RPMI7951 (cell line): ENCODE measurements at places on chromosomes 7 and 10. TPM values are rescaled to one million over a fixed set of nuclear protein-coding genes. Genes with fewer than 3 reads are reported as not detected.
A peak's percentile ranks its signal among the peaks of the same experiment; 100 is the strongest.

Gene OGDHL
- not detected in 2 replicates for total RNA-seq

Gene CYP26C1
- total RNA-seq, result not detected in 2 replicates

Gene SLC29A3
- 0.39 and 1.2 TPM in 2 replicates for total RNA-seq

Gene OR2A25
- not detected in 2 replicates for total RNA-seq

Gene CCL24
- total RNA-seq, result not detected in 2 replicates

Gene C10orf105
- 0.10 and 0.12 TPM in 2 replicates for total RNA-seq

Gene SLC18A3
- not detected in 2 replicates for total RNA-seq

Gene MSS51
- total RNA-seq, result 0.24 and 0.39 TPM in 2 replicates

Gene CLEC2L
- total RNA-seq, result not detected in 2 replicates

GRCh38 chr10:68879628-68880027, 21.5 kb upstream of the DDX50 start:
- no peak for DNase-seq

DNA sequence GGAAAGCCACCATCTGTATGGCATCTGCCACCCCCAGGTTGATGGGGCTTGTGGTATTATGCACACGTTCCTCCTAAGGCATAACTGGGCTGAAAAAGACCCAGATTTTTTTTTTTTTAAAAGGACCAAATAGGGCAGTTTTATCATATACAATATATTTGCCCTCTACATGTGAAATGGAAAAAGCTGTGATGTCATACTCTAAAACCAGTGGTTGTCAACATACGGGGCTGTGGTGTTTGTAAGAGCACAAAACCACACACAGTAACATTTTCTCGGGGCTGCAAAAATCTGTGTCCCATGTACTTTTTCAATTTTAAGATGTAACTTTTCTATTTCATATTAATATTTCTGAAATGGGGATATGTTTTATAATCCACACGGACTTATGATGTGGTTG, 34.9 kb downstream of the FAM171A1 start:
- DNase-seq, result no peak

GRCh38 chr7:16078076-16078952, 343.0 kb downstream of the CRPPA start:
- peak; percentile 63 for DNase-seq

DNA sequence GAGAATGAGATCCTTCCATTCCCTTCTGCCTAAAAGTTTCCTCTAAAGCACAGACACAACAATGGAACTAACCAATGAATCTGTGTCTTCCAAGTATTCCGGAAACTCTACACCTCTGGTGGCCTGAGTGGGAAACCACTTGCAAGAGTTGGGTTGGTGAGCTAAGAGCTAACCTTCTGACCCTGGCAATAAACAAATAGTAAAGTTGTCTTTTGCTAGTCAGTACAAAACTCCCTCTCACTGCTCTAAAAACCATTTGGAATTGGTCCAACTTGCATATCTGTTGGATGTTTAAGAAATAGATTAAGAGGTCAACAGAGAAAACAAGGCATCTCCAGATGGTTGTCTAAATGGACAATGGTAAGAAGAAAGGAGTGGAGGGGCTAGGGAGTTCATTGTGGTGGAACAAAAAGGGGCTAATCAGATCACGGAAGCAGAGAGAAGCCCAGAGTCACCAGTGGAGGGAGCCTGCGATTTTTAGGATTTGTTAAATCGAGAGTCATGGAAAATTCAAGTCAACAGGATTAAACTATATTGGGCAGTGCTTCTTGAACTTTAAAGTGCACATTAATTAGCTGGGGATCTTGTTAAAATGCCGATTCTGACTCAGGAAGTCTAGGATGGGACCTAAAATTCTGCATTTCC, 192.3 kb downstream of the EVX1 start:
- peak; percentile 31 for DNase-seq

DNA sequence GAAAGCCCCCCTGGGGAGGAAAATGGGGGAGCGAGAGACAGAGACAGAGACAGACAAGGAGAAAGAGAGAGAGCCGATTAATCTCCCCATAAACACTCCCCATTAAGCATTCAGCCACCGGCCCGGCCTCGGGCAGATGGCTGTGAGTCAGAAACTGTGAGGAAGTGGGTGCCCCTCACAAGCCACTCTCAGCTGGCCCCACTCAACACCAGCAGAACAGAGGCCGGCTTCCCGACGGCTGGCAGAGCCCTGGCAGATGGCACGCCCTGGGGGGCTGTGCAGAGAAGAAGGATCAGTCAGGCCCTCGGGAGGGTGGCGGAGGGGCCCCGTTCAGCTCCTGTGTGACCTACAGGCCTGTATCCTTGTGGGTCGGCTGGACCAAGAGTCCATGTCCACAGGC, 41.2 kb downstream of the CAMK2B start:
- DNase-seq, result peak; percentile 89

GRCh38 chr7:6505685-6506559, 45.3 kb downstream of the GRID2IP start:
- DNase-seq, result peak; percentile 29

DNA sequence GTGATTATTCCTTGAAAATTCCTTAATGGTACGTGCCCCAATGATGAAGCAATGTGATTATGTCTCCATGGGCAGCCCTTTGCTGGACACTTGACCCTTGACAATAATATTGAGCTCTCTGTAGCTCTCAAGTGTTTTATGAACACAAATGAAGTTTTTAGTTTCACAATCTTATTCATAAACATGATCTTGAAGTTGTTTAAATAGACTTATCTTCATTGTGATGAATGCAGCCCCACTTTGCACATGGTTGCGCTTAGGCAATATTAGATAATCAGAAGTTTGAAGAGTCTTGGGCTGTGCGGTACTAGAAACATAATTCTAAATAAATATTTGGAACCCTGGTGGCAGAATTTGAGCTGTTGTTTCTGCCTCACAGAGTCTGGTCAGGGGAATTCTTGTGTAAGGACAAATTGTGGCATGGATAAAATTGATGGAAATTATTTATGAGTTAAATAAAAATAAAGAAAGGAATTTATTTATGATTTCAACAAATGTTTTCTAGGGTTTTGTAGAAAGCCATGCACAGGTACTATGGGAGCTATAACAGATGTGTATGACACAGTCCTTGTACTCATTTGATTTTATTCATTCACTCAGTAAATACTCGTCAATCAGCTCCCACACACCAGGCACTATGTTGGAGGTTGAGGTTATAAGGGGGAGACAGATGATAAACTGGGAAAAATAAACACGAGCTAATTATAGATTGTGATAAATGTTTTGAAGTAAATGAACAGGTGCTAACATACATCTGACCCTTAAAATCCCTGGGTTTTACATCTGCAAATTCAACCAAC, 217.9 kb downstream of the GALNT17 start:
- DNase-seq, result no peak

- no peak for DNase-seq
Measured at GRCh38 chr7:135258585-135258984, 24.9 kb downstream of the STRA8 start.

DNA sequence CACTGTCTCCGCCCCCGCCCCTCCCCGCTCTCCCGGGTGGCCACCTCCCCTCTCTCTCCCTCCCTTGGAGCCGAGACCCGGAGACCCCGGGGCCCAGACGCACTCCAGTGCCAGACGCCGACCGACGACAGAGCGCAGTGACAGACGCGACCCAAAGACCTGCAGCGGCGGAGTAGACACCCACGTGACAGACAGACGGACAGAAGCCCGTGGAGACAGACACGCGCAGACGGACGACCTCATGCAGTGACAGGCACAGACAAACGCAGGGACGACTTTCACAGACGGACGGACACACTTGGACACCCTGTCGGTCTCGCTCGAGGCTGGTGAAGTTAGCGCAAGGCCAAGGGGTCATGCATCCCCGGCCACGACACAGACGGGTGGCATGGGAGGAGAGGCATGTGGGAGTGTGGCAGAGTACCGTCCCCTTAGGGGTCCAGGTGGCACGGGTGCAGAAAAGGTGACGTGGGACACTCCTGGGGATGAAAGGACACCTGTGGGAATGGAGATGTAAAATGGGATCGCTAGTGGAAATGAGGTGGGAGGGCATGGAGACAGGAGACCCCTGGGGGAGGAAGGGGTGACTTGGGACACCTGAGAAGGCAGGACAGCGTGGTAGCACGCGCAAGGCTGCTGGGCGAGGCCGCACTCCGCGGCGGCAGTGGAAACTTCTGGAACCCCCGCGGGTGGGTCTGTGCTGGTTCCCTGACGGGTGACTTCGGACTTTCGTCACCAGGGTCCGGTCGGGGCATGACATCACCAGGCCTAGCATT, 456 bp upstream of the ACHE start:
- no peak for DNase-seq

- DNase-seq, result peak; percentile 27
Measured at GRCh38 chr7:139598642-139599041, 75.2 kb downstream of the CLEC2L start.

DNA sequence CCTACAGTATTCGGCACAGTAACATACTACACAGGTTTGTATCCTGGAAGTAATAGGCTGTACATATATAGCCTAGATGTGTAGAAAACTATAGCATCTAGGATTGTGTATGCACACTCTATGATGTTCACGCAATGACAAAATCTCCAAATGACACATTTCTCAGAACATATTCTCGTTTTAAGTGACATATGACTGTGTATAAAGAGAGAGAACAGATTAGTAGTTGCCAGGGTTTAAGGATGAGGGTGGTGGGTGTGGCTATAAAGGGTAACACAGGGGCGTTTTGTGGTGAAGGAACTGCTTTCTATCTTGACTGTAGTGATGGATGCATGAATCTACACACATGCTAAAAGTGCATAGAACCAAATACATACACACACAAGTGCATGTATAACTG, 101.2 kb downstream of the ARL4A start:
- no peak for DNase-seq

DNA sequence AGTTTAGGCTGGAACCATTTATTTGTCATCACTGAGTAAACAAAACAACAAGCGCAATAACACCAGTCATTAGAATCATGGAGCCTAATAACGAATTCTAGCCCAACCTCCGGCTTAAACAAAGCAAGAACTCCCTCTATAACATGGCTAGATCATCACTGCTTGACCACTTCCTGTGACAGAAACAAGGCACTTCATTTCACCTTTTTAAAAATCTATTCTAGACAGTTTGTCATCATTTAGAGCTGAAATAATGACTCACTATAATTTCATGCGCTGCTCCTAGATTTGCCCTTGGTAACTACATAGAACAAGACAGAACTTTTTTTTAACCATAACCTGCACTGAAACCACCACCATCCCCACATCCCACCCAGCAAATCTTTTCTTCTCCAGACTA, 81.3 kb downstream of the OSBPL3 start:
- peak; percentile 77 for DNase-seq

- DNase-seq, result no peak
Measured at GRCh38 chr7:72785166-72785955, 42.6 kb downstream of the TYW1B start.
